ENCODE measurements at places on chromosomes 2 and 18.

GRCh38 chr2:33598561-33599174 lies 431 bp downstream of the FAM98A start:
- peak; percentile 49 for DNase-seq

DNA sequence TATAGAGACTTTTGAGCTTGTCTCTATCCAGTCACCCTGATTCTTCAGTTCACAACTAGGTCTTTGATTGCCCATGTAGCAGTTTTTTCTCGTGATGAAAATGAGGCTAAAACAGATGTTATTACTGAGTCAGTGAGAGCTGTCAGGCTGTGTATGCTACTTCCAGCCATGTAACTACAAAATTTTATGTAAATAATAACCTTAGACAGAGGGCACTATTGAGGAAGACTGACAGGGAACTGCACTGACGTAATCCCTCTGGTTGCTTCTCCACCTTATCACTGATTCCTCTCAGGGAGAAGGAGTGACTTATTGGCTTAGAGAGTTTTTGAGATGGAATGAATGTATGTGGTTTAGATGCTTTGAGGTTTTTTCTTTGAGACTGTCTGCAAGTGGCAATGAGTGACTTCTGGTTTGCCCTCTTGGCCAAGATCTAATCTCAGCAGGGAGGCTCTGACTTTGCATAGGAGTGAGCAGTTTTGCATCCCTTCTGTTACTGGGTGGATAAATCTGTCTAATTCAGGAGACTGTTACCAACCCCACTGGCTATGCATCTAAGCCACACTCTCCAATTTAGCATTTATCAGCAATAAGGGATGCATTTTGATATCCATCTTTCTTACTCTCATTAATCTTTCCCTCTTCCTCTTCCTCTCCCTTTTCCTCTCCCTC lies 555.2 kb upstream of the FANCL start:
- peak; percentile 4 for DNase-seq

DNA sequence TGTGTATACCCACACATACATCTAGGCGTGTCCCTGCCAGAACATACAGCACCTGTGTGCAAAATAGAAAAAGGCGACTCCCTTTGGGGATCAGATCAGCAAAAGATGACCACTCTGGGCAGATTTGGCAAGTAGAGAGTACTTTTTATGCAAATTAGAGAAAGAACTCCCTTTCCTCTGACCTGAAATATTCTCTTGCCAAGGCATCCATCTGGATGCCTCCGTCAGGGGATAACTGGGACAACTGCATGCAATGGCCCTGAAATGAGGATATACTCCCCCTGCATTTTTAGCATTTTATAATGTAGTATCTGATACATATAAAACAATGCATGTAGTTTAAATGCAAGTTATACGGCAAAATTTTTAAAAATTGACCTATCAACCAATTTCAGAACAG lies 247.7 kb downstream of the ICOS start:
- DNase-seq: no peak

DNA sequence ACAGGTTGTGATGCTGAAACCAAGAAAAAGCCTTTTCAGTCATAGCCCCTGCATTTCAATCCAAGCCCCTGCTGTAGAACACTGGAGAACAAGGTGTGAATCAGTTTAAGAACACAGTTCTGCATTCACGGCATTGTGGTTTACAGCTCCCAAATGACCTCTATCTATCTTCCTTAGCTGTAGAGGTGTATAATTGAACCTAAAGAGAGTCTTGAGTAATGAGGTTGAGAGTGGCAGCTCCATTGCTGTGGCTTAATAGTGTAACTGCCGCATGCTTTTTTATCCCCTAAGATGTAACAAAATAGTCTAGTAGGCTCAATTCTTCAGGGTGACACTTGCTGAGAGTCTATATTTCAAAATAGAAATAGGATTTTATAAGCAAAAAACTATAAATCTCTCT lies 121.3 kb upstream of the EPHA4 start:
- DNase-seq: no peak

DNA sequence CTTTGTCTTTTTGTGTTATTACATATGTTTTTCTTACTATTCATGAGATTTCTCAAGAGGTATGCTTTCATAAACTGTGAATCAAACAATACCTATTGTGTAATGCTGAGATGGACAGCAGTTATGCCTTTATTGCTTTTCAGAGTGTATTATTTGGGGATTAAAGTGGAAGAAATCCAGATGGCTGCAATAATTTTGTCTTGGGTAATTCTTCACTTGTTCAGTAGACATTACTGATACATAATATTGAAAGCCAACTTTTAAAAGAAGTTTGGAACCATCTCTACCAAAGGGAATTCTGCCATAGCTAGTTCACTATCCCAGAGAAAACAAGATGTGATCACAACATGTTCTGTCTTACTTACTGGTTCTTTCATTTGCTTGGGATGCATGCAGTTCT lies 253.4 kb upstream of the ZSWIM2 start:
- DNase-seq: no peak

DNA sequence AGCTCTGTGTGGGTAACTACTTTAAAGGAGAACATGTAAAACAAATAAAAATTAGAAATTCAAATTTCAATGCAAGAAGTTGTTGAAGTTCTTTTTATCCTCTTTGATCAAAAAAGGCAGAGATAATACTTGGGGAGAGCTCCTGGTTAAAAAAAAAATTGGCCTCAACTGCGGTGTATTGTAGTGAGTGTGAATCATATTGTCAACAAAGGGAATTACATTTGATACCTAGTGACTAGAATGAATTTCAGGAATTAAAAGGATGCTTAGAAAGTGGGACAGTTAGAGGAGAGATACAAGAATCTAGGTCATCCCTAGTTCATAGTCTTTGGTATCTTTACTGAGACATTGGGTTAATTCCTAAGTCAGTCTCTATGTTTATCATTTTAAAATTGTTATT lies 473.0 kb downstream of the CCDC85A start:
- no peak for DNase-seq

DNA sequence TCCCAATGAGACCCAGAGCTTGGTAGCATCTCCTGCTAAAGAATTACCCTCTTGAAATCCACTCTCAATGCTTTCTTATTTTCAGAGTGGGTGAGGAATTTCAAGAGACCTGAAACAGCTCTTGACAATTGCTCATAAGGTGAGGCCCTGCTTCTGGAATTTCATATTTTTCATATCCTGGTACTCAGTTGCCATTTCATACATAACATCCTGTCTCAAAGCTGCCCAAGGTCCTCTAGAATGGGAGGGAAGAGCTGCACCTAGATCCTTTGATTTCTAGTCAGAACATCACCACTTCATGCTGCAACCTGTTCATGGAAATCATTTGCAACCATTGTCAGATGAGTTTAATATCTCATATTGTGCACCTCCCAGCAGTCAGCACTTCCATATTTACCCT lies 404.8 kb upstream of the GALNT5 start:
- DNase-seq: no peak

GRCh38 chr2:127226520-127227263 lies 6.6 kb upstream of the CYP27C1 start:
- peak; percentile 96 for DNase-seq

- DNase-seq: no peak
Measured at GRCh38 chr2:236876642-236877041, 209.0 kb upstream of the COPS8 start.

DNA sequence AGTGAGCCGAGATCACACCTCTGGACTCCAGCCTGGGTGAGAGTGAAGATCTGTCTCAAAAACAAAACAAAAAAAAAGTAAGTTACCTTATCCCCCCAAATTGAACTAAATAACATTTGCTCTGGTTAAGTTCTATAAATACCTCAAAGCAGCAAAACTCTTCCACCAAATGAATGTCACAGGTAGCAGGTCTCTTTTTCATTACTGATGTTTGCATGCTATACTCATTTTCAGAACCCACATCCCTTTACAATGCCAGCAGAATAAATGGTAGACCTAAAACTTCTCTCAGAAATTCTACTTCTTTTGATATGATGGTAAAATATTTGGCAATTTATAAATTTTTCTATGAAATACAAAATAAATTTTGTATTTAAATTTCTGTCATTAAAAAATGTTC lies 22.3 kb downstream of the INO80D start:
- DNase-seq: no peak

- no peak for DNase-seq
Measured at GRCh38 chr2:35347561-35347960, 1008.0 kb upstream of the CRIM1 start.

- peak; percentile 72 for DNase-seq
Measured at GRCh38 chr2:5250482-5250881, 441.7 kb upstream of the SOX11 start.

DNA sequence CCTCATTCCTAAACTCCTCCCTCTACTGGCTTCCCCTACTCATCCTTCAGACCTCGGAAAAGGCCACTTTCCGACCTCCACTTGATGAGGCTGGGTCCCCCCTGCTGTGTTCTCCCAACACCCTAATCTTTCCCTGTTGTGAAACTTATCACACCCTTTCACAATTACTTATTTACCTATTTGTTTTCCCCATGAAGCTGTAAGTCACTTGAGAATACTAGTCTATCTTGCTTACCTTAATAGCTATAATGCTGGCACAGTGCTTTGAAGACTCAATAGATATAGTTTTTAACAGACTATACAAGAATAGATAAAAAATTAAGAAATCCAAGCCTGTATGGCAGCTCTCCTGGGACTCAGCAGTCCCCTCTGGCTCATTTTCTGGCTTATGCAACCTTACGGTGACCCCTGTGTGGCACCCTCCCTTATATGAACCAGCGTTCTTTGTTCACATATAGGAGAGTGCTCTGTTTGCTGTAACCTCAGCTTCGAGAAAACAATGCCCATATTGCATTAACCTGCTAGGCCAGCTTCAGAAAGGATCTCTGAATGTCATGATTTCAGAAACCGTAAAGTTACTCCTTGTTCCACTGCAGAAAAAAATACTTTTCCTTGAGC lies 220.4 kb upstream of the PKDCC start:
- DNase-seq: no peak

DNA sequence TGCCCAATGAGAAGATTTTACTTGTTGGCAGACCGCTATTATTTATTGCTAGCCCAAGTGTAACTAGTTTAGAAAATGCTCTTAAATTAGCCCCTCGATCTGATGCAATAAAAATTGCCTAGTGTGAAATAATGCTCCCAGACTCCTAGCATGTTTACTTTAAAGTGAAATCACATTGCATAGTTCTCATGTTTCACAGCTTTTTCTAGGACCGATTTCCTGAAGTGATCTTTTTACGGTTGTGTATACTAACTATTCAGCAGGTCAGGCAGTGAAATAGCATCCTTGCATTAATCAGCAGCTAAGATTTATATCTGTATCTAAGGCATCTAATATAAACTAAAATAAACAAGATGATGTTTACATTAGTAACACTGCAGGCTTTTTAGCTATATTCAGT lies 52.4 kb downstream of the PMS1 start:
- DNase-seq: peak; percentile 87

DNA sequence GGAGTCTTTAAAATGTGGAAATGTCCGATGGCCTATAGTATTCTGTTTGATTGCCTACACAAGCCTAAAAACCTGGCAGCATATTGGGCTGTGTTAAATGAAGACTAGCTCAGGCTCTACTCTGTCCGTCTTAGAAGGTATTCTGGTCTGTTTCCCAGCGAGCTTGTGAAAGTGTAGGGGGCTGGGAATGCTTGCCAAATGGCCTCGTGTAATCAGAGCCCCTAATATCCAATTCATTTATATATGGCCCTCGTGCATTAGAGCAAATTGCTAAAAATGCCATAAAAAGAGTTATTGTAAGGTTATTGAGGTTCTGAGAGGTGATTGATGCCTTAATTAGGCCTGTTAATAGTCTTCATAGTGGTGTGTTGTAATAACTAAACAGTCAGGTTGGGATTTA lies 1500.4 kb downstream of the DPP10 start:
- no peak for DNase-seq

- DNase-seq: peak; percentile 40
Measured at GRCh38 chr2:21451403-21451802, 327.6 kb downstream of the TDRD15 start.

DNA sequence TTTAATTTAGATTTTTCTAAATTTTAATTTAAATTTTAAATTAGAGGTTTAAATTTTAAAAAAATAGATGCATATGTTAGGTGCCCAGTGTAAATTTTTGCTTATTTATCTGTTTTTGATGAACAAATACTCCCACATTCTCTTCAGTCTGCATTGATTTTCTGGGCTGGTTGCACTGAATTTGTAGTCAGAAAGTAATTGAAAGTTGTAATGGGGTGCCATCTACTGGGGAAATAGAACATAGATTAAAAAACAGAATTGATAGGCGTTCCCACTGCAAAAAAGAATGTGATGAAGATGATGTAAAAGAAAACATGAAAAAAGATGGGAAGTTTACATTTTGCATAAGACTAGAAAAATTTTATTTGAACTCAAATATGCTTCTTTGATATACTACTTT lies 51.7 kb upstream of the CCDC85A start:
- peak; percentile 59 for DNase-seq

DNA sequence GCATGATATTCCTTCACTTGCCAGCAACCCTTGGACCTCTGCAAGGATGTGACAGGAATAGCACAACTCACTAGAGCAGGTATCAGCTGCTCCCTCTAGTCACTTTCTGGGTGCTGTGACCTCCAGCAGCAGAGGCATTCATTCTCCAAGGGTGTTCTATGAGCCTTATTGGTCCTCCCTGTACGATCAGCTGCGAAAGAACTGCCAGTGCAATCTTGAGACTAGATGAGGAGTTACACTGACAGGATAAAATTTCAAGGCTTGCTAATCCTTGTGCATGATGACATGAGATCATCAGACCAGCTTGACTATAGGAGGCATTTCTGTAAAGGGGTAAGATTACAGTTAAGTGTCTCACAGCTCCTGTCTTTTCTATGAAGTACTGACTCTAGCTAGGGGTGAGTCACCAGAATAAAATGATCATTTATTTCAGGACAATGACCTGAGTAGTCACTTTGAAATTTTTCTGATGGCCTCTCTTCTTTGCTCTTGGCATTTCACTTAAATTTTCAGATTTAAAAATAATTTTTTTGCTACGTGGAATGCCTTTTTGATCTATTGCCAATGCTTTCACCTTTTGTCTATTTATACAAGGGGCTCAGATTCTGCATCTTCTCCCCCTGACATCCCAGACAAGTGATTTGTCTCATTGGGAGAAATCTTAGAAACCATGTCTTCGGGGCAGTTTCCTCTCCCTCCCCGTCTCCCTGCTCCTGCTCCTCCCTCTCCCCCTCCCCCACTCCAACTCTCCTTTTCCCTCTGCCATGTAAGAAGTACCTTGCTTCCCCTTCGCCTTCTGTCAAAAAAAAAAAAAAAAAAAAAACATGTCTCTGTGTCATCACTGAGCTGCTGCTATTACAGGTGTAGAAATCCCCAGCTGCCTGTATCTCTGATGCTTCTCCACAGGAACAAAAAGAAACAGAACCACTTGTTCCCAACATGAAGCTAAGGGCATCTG lies 49.2 kb upstream of the FRZB start:
- peak; percentile 92 for DNase-seq
